NCI-H524 treated with DMSO at 0.1 percent for 48 hours (cell line): ENCODE measurements at places on chromosomes 11 and 22.

DNA sequence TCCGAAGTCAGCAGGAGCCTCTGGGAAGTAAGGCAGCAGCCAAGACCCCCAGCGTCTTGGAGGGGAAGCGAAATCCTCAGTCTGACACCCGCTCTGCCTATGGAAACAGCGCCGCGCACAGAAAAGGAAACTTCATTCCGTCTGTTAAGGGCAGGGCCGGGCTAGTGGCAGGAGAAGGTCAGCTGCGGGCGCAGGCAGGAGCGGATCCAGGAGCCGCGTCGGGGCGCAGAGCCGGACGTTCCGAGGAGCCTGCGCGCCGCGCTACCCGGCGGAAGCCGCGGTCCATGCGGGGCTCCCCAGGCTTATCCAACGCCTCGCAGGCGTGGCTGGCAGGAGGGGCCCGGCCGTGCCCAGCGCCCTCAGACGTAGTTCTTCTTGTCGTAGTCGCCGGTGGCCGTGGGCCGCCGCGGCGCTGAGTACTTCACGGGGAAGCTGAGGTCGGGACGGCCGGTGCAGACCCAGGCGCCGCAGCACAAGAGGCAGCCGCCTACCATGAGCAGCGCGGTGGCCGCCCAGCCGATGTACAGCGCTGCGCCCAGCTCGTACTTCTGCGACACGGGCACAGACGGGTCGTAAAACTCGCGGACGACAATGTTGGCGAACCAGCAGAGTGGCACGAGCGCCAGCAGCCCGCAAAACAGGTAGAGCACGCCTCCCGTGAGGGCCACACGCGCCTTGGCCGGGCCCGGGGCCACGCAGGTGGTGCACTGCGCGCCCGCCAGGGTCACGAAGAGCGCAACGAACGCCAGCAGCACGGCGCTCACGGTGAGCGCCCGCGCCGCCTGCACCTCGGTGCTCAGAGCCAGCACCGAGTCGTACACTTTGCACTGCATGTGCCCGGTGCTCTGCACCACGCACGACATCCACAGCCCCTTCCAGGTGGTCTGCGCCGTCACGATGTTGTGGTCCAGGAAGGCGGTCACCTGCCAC, 705 bp downstream of the CLDN5 start:
- DNase-seq: no peak

DNA sequence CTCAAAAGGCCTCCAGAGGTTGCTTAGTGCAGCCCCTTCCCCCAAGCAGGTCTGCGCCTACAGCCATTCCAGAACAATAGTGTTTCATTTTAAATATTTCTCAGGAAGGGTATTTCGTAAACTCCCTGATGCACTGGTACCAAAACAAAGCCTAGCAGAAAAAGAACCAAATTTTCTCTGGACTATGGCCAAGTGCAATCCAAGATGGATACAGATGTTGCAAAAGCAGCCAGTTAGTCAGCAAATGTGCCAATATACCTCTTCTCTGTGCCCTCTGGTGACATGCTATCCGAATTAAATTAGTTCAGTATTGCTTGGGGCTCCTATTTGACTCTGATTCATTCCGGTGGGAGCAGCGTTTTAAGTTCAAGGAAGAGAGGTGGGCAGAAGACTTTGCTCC, 247.8 kb downstream of the NTM start:
- no peak for DNase-seq

GRCh38 chr11:45362636-45363035, 76.5 kb upstream of the SYT13 start:
- DNase-seq: peak; percentile 65

DNA sequence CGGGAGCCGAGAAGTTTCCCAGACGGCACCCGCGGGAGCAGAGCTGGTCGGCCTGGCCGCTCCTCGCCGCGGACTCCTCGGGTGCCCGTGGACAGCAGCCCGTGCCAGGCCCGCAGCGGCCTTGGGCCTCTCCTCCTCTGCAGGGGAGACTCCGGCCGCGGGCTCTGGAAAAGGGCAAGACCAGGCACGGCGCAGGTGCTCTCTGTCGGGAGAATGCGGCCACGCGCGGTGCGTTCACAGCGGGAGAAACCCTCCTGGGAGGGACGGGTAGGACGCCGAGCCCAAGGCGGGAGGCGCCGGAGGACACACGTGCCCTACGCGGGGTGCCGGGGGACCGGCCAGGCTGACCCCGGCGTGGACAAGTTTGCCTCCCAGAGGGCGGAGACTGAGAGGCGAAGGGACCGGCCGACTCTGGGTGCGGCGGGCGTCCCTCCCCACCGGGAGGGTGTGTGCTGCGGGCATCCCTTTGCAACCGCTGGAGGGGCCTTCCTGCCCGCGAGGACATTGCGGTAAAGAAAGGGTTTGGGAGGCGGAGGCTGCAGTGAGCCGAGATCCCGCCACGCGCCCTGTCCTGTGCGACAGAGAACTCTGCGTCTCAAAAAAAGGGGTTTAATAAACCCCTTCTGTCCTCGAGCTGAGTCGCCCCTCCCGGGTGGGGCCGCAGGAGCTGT, 2.3 kb downstream of the IFITM1 start:
- no peak for DNase-seq

DNA sequence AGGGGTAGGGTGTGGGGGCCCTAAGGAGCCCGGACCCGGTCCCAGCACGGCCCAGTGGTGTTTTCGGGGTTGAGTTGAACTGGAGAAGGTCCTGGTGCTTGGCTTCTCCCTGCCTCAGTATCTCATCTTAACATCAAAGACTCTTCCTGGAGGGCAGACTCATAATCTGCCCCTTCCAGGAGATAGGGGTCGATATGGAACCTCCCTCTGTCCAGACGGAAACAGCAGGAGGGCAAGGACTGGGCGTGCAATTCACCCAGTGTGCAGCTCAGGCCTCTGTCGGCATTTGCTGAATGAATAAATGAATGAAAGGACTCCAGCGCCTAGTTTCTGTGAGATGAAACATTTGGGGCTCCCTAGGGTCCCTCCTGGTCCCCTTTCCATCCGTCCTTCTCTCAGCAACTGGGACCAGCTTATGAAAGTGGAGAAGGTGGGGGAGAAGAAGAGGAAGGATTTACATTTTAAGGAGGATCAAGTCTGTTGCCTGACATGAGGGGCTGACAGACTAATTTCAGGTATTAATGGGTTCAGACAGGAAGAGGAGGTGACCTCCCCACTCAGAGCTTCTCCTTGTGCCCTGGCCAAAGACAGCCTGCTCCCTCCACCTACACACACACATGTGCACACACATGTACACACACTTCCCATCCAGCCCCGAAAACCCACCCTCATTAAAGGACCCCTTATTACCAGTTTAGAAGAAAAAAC, 1.1 kb upstream of the SHISA8 start:
- no peak for DNase-seq

DNA sequence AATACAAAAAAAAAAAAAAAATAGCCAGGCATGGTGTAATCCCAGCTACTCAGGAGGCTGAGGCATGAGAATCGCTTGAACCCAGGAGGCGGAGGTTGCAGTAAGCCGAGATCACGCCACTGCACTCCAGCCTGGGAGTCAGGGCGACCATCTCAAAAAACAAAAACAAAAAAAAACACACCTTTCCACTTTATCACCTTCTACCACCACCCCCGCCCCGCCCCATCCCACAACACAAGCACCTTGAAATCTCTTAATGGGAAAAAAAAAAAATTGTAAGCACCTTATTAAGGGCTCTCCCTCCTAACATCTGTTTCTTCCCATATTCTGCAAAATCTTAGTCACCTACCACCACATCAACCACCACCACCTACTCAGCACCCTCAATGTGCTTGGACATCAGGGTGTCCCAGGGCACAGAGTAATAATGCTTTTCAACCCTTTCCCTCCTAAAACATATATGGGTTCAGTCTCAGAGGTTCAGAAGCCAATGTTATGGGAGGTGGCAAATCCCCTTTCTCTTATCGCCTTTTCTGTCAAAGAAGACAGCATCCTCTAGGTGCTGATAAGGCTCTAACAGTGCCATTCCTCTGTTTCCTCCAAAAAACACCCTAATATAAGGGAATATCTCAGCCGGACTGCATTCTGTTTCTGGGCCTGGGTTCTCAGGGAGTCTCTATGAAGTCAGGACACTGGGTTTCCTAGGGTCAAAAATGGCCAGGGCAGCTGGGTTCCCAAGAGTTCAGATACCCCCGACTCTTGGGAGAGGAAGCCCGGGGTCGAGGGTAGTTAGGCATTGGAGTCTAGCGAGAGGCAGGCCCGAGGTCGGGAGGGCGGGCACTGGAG, 718 bp downstream of the INTS5 start:
- no peak for DNase-seq

DNA sequence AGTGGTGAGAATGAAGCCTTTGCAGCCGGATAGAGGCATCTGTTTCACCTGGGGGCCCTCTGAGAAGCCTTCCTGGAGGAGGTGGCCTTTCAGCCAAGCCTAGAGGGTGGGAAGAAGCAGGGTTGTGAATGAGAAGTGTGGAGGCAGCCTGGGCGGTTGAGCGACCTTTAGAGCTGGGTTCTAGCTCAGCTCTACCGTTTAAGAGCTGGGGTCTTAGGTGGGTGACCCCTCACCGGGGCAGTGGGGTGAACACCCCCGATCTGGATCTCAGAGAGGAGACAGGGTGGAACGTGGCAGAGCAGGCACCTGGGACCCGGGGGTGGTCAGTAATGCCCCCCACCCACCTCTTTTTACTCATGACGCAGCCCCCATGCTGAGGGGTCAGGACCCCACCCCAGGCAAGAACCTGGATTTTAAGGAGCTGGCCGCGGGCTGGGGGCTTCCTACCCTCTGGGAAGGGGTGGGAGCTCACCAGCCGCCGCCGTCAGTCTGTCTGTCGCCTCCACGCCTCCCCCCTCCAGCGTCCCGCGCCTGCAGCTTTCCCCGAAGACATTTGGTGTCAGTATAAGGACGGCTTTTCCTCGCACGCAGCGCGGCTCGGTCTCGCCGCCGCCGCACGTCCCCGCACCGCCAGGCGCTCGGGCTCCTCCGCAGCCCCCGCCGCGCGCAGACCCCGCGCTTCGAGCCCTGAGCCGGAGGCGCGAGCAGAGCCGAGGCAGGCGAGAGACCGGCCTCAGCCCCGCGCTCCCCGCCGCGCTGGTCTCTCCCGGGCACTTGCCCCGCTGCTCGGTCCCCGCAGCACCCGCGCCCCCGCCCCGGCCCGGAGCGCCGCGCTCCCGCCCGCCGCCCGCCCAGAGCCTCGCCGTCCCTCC, 13.3 kb upstream of the CACNA1I start:
- DNase-seq: no peak

GRCh38 chr11:116294630-116295029, 478.2 kb downstream of the BUD13 start:
- no peak for DNase-seq

DNA sequence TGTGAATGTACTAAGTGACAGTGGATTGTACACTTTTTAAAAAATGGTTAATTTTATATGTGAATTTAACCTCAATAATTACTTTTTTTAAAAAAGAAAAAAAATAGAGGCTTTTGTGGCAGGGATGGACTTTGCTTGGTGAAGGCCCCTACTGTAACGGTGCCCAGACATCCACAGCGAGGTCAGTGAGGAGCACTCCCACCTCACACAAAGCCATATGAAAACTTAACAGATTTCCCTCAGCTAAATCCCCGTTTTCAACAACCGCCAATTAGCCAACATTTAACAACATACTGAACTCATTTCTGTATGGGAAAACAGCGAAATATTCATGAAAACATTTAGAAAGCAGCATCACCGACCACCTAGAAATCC, 642 bp upstream of the C11orf58 start:
- DNase-seq: no peak

GRCh38 chr22:31753005-31753633, 700 bp upstream of the DEPDC5 start:
- no peak for DNase-seq

DNA sequence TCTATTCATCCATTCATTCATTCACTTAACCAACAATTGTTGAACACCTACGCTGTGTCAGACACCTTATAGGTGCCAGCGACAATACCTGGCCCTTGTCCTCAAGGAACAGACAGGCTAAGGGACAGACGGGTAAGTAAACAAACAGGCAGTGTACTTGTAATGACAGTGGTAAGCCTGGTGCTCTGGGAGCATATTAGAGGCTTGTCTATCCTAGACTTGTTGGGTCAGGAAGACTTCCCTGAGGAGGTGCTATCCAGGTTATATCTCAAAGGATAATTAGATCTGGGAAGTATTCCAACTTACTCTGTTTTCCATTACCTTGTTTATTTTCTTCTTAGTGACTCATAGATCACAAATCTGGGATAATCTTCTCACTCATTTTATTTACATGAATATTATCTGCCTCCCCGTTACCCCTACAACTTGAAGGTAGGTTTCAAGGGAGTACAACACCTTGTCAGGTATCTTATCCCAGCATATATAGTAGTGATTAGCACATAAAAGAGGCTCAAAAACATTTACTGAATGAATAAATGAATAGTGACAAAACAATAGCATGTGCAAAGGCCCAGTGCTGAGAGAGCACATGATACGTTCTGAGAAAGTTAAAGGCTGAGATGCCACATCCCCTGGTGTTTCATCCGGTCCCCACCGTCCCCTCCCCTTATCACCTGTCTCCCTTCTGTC, 75.3 kb upstream of the NCAM1 start:
- no peak for DNase-seq

DNA sequence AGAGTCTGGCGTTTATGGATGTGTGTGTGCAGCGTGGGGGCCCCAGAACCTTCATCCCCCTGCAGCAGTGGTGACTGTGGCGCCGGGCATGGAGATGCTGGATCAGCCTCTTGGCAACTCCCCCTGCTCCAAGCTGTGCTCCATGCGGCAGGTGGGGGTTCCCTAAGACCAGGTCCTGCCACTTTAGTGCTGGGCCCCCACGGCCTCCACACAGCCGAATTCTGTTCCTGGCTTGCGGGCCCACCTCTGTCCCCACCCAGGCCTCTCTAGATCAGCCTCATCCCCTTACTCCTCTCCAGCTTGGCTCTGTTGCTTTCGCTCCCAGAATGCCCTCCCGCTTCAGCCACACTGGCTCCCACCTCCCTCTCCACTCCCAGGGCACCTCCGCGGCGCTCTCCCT, 59.6 kb downstream of the TRMU start:
- no peak for DNase-seq

DNA sequence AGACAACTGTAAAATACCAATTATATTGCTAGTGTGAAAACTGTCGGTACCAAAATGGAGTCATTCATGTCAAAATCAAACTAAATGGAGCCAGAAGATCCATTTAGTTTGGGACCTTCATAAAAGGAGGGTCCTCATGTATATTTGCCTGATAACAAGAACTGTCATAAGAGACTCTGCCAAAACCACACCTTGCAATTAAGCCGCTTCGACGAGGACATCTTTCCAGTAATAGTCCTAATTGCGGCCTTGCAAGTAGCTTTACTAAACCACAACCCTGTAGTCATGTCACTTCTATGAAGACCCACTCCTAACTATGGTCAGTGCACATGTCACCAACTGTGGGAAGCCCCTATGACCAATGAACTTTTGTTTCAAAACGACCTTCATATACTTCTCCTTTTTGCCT, 9.4 kb downstream of the UBQLN3 start:
- no peak for DNase-seq

DNA sequence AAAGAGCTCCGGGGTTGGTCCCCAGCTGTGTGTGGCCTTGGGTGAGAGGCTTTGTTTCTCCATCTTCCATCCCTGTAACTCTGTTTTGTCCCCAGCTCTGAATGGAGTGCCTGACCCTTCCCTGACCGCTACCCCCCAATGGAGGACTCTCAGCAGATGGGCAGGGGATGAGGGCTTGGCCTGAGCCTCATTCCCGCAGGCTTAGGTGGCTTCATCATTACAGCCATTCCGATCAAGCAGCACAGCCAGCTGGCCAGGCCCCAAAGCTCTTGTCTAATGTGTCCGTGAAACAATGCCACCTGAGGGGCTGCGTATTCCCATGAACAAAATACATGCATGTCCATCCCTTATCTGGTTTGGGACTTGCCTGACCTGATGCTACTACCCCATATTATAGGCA, 3.9 kb upstream of the CDC42EP2 start:
- DNase-seq: peak; percentile 16
